ENCODE measurements at places on chromosomes 12 and 14. TPM values are rescaled to one million over a fixed set of nuclear protein-coding genes. Genes with fewer than 3 reads are reported as not detected.

Gene KCNMB4
- 4.3 TPM for polyA plus RNA-seq

GRCh38 chr12:1939801-1940607, 21.6 kb upstream of the CACNA2D4 start:
- DNase-seq, result peak; percentile 88

Gene CIDEB
- polyA plus RNA-seq, result 59.9 TPM

Gene P2RX2
- not detected for polyA plus RNA-seq

DNA sequence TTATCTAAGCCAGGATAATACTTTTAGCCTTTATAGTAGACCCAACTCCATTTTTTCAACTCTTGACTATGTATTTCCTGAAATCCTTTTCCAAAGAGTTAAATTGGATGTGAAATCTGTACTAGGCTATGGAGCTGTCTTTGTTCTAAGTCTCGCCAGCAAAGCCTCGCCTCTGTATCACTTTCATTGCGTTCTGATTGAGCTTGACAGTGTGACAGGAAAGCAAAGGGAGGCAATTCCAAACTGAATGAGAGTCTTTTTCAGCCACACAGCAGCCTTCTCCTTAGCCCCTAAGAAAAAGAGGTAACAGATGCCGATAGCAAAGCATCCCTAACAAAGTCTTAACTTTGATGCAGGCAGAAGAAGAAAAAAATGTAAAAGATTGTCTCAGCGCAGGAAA, 154.6 kb upstream of the OTX2 start:
- DNase-seq, result no peak

Gene TAS2R43
- 0.69 TPM for polyA plus RNA-seq

DNA sequence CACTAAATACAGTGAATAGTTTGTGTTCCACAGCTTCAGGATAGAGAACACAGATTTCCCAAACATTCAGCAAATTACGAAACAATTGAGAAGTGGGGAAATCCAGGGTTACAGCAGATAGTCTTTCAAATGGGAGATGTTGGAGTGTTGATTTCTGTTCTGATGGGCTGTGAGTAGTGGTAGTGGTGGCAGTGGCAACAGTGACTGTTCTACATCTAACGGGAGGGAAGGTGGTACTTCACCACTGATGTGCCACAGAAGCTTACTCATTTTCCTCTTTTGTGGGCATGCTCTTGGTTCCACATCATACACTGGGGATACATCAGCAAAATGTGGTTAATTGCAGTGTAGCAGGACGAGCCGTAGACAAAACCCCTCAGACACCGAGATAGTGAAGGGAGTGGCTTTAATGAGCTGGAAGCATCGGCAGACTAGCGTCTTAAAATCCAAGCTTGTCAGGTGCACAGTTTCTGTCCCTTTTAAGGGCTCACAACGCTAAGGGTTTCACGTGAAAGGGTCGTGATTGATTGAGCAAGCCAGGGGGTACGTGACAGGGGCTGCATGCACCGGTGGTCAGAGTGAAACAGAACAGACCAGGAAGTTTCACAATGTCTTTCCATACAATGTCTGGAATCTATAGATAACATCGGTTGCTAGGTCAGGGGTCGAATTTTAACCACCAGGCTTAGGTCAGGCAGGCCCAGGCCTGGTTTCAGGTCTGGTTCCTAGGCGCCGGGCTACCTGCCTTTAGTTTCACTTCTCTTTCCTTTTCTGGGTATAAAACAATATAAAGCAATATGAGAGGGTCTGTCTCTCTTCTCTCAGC, 330.6 kb upstream of the FBXO33 start:
- DNase-seq, result no peak

Gene NYNRIN
- 34.5 TPM for polyA plus RNA-seq

Gene GSC
- not detected for polyA plus RNA-seq

GRCh38 chr14:98953551-98954348, 318.2 kb downstream of the BCL11B start:
- DNase-seq, result peak; percentile 61

Gene SDR9C7
- polyA plus RNA-seq, result not detected

- no peak for DNase-seq
These were observed 158.0 kb upstream of the ALG10B start for GRCh38 chr12:38158428-38159091.

Gene OAS3
- 6.6 TPM for polyA plus RNA-seq

Gene WNT1
- not detected for polyA plus RNA-seq

GRCh38 chr12:48943221-48943620, 14.1 kb downstream of the ARF3 start:
- no peak for DNase-seq

DNA sequence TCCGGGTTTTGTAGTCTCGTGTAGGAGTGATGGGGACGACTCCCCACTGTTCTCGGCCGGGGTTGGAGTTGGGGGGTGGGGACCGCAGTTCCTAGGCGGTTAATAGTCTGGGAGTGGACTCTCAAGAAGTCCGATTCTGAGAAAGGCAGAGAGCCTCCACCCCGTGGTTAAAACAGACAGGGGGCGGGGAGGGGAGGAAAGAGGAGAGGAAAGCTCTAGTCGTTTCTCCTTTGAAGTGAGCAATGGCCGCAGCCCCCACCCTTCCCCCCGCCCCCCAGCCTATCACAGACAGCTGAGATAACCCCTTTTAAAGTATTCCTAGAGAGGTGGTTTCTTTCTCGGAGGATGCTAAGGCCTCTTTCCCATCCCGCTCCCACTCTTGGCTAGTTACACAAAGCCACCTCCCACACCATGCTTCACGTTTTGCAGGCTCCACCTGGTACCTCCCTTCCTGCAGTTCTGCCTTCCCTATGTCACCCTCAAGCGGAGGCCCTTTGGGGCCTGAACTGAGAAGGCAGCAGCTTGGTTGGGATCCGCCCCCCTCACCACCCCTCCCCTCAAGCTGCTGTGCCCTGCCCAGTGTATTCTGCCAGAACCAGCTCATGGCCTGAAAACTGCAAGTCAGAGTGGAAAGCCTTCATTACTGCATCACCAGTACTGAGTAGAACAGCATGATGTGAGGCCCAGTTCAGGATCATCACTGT, 853 bp downstream of the USP5 start:
- peak; percentile 80 for DNase-seq

Gene COCH
- polyA plus RNA-seq, result 2.0 TPM

- DNase-seq, result no peak
These were observed 11.0 kb downstream of the SERPINA9 start for GRCh38 chr14:94465042-94465441.

DNA sequence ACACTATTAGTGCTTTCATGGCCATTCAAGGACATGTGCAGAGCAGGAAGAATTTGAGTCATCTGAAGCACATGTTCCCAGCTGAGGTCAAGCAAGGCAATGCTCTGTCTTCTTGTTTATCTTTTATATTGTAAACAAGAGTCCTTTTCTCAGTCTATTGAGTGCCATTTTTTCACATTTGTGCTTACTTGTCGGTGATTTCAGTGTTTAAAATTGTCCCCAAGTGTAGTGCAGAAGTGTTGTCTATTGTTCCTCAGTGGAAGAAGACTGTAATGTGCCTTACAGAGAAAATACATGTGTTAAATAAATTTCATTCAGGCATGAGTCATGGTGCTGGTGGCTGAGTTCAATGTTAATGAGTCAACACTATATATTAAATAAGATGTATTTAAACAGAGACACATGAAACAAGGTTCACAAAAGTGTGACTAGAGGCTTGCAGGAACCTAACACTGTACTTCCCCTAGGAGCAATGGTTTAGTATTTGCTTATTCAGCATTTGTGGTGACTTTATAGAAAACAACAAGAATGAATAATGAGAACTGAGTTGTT, 391.1 kb downstream of the LRIG3 start:
- DNase-seq, result no peak

Gene ZDHHC22
- not detected for polyA plus RNA-seq

Gene COX8C
- not detected for polyA plus RNA-seq

GRCh38 chr14:58488550-58488949, 61.0 kb downstream of the KIAA0586 start:
- no peak for DNase-seq

DNA sequence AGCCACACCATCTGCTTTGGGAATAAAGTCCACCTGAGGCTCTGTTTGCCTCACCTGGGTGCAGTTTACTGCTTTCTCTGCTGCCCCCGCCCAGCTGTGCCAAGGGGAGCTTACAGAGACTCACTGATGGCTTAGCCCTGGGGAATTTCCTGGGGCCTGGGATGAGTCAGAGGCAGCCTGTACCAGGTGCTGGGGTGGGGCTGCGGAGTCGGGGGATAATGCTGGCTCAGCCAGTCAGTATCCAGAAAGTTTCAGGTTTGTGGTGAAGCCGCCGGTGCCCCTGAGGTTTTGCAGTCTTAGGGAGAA, 22.3 kb downstream of the PLEKHG3 start:
- peak; percentile 92 for DNase-seq

DNA sequence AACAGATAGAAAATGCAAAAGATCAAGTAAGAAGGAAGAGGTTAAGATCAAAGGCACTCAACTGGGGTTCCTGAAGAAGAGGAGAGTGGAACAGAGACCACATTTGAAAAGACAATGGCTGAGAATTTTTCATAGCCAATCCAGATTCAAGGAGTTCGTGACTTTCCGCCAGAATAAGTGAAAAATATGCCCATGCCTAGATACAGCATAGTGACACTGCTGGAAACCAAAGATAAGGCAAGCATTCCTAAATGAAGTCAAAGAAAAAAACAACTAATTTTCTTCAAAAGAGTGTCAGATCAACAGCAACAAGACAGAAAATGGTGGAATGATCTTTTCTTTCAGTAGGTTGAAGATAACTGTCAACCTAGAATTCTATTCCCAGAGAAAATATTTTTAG, 47.5 kb downstream of the EGLN3 start:
- DNase-seq, result no peak

DNA sequence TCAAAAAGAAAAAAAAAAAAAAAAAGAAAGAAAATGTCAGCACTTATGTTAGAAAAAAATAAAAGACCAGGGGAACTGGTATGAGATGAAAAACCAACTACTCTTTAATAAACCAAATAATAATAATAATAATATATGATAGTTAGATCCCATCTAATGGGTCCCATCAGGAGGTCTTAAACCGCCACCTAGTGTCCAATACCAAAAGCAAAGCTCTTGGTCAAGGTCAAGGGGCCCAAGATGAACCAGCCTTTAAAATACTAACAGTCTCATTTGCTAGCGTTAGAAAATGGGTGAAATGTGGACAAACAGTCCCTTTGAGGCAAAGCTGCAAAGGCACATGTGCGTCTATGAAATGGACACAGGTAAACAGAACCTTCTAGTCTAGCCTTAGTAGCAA, 12.3 kb downstream of the BRAP start:
- DNase-seq, result peak; percentile 32

GRCh38 chr12:25689996-25690501, 137.0 kb upstream of the LMNTD1 start:
- DNase-seq, result peak; percentile 48

Gene PDE3A
- polyA plus RNA-seq, result 12.8 TPM

GRCh38 chr14:100586403-100587085, 673 bp downstream of the BEGAIN start:
- DNase-seq, result no peak

DNA sequence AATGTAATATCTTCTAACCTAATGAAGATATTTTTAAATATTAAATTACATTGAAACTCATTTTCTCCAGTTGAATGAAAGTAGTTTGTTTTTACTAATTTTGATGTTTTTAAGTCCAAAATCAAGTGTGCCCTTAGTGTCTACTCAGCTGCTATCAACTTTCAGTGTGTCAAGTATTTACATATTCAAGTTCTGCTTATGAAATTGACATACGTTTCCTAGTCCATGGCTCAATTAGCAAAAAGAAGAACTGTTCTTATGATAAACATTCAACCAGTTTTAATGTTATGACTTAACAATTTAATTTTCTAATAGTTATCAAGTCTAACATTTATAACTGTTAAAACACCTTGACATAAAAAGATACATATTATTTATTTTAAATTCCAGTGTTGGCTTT, 137.1 kb downstream of the DUSP6 start:
- DNase-seq, result no peak

DNA sequence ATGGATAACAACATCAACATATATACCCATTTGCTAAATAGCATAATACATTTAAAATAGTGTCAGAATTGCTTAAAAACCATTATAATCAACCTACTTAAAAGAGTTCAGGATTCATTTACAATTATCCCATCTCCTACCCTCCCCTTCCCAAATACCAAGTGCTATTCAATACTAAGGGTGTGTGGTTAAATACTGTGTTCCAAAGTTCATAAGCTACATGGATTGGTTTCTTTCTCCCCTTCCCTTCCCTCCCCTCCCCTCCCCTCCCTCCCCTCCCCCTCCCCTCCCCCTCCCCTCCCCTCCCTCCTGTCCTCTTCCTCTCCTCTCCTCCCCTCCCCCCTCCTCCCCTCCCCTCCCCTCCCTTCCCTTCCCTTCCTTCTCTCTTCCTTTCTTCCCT, 97.0 kb upstream of the NPAS3 start:
- DNase-seq, result no peak

DNA sequence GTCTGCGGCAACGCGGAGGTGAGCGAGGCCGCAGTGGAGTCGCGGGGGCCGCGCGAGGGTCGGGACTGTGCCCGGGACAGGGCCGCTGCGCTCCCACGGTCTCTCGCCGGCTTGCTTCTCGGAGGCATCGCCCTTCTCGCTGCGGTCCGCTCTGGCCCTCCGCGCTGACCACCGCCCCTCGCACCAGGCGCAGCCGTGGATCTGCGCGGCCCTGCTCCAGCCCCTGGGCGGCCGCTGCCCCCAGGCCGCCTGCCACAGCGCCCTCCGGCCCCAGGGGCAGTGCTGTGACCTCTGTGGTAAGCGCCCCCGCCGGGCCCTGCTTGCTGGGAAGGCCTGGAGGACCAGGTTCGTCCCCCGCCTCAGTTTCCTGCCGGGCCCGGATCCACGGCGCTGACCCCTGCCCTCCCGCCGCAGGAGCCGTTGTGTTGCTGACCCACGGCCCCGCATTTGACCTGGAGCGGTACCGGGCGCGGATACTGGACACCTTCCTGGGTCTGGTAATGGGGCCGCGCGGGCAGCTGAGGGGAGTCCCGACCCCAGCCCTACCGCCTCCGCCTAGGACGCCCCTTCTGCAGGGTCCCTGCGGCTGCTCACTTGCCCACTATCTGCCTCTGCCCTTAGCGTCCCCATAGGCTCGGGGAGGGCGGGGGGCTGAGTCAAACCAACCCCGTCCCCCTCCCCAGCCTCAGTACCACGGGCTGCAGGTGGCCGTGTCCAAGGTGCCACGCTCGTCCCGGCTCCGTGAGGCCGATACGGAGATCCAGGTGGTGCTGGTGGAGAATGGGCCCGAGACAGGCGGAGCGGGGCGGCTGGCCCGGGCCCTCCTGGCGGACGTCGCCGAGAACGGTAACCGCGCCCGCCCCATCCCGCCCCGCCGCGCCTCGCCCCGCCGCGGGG, 7.0 kb downstream of the AMN start:
- peak; percentile 27 for DNase-seq

Gene CMA1
- polyA plus RNA-seq, result not detected

DNA sequence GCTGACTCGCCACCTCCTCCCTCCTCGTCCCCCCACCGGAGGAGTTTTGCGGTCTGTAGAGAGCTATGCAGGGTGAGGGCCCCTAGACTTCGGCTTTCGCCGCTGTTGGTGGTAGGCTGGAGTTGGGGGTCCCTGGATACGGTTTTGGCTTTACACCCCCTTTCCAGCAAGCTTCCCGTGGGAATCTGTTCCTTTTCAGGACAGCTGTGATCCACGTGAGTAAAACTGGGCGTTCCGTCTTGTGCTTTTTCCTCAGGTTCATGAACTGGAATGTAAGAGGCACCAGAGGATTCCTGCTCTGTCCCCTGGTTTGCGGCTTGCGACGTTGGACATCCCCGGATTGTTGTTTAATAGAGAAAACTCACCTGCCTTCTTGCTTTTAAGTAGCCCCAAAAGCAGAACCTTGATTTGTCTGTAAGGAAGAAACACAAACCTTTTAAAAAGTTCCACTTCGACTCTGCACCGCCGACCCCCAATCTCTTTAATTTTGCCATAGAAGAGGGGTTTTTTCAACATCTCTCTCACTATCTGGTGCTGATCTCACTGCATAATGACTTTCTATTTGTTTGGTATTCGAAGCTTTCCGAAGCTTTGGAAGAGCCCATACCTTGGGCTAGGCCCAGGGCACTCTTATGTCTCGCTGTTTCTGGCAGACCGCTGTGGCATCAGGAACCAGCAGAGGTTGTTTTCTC, 490 bp downstream of the PRORP start:
- peak; percentile 62 for DNase-seq
